ENCODE measurements at places on chromosomes 2 and 18.

DNA sequence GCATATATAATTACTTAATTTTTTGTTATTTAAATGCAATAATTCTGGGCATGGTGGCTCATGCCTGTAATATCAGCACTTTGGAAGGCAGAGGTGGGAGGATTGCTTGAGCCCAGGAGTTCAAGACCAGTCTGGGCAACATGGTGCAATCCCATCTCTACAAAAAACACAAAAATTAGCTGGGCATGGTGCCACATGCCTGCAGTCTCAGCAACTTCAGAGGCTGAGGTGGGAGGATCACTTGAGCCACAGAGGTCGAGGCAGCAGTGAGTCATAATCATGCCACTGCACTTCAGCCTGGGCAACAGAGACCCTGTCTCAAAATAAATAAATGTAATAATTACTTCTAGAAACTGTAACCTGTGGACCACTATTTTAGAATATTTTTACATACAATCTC is 21.5 kb upstream of the TMEM87B start:
- DNase-seq, result no peak

GRCh38 chr2:221981912-221982470 is 316.8 kb downstream of the PAX3 start:
- no peak for DNase-seq

- no peak for DNase-seq
Measured at GRCh38 chr2:69390001-69390400, 3.0 kb upstream of the GFPT1 start.

DNA sequence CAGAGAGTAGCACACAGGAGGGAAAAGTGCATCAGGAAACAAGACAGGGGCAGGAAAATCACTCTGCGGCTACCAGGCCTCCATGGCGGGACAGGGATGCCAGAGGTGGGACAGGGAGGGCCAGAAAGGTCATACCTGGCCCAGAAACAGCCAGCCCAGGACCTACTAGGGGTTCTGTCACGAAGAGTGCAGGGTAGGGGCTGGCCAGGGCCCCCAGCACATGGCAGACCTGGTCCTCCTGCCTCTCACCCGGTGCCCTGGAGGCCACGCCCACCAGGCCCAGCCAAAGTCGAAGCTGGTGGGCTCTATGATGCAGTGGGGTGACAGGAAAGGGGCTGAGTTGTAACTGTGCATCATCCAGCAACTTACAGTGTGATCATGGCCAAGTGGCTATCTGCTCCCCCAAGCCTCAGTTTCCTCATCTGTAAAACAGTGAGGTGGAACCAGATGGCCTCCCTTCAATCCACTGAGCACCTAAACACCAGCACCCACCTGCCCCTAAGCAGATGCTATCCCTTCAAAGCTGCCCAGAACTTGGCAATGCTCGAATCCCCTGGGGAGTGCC is 10.6 kb downstream of the CYP26B1 start:
- DNase-seq, result no peak

- no peak for DNase-seq
Measured at GRCh38 chr2:166282154-166282553, 93.6 kb downstream of the SCN9A start.

GRCh38 chr2:144489315-144489916 is 30.5 kb downstream of the ZEB2 start:
- DNase-seq, result no peak

GRCh38 chr2:234649951-234650350 is 153.1 kb upstream of the ARL4C start:
- no peak for DNase-seq

DNA sequence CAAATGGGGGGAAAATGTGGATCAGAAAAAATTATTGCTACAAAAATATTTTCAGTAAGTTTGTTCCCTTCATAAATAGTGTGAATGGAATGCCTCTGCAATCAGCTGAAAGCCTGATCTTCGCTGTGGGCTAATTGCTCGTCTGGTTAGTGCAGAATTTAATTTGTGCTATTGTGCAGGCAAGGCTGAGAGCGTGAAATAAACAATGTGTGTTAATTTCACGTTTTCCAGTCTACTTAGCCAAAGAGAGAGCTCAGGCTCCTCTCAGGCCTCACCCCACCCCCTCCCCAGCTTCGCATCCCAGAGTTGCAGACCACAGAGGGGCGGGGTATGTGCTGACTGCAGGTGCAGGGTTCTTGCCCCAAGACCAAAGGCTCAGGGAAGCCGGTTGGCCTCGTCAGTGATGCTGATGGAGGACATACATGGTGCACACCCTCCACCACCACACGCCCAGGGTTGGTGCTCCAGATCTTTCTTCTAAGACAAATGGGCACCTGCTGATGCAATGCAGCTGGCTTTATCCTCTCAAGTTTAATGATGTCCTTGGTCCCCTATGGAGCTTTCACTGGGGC is 302.6 kb upstream of the SLC14A2 start:
- DNase-seq, result no peak

- DNase-seq, result no peak
Measured at GRCh38 chr2:27375513-27376099, 4.9 kb downstream of the ZNF513 start.

GRCh38 chr18:55821219-55821618 is 233.2 kb upstream of the TCF4 start:
- DNase-seq, result no peak

DNA sequence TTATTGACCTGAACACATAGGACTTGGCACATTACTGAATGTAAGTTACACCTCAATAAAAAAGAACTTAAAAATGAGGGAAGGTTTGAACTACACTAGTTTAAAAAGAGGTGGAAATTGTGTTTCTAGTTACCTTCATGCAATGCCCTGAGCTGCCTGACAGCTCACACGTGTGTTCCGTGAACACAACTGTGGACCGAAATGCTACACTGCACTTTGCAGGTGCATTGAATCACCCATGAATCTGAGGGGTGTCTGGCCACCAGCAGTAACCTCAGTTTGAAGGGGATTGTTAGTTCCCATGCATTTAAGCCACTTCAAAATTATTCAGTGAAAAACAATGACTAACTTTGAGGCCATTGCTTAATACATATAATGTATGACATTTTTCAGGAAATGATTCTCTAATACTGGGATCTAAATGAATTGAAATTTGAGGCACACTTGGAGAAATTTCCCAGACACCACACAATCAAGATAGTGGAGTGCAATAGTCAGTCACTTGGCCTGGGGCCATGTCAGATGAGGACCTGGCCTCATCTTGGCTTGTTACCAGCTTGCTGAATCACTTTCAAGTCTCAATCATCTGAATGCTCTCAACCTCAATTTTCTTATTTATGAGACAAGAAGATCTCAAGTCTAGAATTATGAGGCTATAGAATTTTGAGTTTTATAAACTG is 59.3 kb downstream of the MYL12B start:
- no peak for DNase-seq

DNA sequence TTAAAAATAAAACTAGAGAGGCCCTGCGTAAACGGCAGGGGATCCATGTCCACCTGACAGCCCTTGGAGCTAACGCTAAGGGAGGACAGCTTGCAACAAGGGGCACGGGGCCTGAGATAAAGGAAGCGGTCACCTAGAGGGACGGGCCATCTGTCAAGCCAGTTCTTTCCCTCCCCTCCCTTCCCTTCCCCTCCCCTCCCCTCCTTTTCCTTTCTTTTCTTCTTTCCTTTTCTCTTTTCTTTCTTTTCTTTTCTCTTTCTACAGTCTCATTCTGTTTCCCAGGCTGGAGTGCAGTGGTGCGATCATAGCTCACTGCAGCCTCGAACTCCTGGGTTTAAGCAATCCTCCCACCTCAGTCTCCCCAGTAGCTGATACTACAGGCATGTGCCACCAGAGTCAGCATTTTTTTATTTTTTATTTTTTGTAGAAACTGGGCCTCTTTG is 34.5 kb upstream of the CTAGE1 start:
- DNase-seq, result no peak

DNA sequence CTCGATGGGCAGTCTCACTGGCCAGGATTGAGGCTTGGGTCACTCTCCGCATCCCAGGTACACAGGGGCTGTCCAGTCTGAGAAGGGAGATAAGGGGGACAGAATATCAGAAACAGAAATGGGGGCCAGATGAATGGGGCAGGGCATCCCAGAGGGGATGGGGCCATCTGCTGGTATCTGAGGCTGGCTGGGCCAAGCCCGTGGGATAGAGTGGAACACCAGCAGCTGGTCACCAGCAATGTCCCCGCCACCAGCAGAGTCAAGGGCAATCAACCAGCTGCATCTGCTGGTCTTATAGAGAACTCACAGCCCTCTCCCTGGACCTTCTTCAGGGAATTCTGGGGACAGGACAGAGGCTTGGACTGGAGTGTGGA is 128.8 kb upstream of the HAAO start:
- DNase-seq, result no peak

DNA sequence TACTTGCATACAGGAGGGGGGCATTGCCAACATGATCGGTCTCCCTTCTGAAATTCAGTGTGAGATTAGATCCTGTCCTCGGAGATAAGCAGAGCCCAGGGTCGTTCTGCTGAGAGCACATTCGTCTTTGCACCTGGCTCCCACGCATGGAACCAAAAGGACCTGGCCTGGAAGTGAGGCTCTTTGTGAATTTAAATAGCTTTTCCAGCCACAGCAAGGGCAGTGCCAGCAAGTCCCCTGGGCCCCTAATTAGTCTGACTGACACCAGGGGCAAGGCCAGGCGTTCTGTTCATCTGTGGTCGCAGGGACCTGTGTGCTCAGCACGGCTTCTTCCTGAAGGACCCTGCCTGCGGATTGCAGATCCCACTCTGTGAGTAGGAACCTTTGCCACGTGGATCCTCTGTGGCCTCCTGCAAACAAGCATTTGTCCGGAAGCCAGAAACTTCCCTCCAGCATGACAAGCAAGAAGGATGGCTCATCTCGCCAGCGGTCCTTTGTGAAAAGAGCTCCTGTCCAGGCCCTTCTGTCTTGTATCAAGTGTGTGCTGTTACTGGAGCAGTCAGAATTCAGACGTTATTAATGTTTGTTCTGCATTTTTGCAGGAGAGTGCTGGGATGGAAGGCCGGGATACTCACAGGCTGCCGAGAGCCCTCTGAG is 128.7 kb downstream of the TPO start:
- DNase-seq, result no peak

- no peak for DNase-seq
Measured at GRCh38 chr2:28628506-28628905, 123.1 kb upstream of the PPP1CB start.

GRCh38 chr2:10884574-10884975 is 27.2 kb upstream of the KCNF1 start:
- DNase-seq, result no peak

DNA sequence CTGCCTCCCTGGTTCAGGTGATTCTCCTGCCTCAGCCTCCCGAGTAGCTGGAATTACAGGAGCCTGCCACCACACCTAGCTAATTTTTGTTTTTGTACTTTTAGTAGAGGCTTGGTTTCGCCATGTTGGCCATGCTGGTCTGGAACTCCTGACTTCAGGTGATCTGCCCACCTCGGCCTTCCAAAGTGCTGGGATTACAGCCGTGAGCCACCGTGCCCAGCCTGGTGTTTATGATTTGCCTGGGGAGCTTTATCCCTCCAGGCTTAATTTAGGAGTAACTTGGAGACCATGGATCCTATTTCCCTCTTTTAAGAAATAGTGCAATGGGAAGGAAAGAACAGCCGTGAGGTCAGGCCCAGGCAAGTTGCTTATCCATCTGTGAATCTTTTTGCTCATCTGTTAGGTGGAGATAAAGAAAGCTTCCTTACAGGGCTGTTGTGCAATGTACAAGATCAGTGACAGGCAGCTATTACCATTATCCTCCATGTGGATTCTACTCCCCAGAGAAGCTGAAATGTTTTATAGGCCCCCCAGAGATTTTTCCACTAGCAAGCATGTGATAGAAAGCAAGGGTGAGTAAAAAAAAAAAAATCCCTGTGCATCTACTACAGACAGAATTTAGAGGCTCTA is 104.9 kb upstream of the MGAT5 start:
- no peak for DNase-seq

GRCh38 chr2:48183991-48184390 is 277.7 kb upstream of the FBXO11 start:
- DNase-seq, result no peak

GRCh38 chr2:126935774-126936173 is 37.1 kb downstream of the TEX51 start:
- no peak for DNase-seq

DNA sequence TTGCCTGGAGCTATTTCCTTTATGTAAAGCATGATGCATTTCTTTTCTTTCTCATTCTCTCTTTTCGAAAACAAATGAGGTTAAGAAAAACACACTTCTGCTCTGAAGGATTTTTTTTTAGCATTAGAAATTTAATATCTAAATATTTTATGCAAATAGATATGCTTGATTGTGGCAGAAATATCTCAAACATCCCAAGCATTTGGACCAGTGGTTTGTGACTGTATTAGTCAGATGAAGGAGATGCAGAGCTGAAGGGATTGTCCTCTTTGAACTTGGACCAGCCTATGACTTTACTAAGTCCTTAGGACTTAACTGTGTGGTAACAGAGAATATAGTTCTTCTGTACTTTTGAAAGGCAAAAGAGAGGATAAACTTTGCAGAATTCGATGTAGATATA is 335.9 kb upstream of the NT5C1B start:
- no peak for DNase-seq

DNA sequence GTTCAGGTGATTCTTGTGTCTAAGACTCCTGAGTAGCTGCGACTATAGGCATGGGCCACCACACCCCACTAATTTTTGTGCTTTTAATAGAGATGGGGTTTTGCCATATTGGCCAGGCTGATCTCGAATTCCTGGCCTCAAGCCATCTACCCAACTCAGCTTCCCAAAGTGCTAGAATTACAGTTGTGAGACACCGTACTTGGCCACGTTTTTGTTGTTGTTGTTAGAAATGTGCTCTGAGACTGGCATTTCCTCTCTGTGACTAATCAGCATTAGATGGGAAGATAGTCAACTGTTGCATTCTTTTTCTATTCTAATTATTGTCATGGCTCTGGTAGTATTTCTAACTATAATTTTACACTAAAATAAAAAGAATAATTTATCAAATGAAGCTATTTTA is 191.7 kb downstream of the CAMKMT start:
- no peak for DNase-seq

DNA sequence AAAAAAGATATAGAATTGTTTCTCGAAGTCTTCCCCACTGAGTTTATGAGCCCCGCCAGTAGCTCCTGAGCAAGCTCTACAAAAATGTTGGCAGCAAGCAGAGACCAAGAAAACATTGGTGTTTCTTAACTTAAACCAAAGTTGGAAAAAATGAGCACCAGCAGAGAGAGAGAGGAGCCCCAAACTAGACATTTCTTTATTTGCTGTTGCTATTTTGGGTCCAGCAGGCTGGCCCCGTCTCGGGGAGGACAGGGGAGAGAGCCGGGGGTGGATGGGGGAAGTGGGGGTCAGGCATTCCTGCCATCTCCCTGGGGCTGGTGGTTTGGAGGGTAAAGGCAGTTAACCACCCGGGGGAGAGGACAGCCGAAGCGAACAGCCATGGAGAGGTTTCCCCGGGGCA is 113.0 kb downstream of the DYSF start:
- DNase-seq, result no peak

DNA sequence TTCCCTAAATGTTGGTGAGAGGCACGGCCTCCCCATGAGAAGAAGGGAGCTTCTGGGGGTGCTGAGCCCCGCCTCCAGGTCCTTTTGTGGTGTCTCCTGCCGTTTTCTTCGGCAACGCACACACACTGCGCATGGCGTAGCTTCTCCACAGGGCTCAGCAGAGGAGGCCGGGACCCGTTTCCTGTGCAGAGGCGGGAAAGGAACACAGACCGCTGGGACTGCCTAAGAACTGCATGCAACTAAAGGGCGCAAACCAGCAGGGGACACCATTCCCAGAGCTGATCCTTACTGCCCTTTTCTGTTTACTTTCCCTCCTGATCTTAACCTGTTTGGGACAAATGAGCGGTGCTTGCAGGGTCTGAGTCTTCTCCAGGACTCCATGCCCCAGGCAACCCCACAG is 90.3 kb upstream of the CAPN13 start:
- DNase-seq, result no peak

All from activated gamma-delta T cell treated with Interleukin-2 at 50 U/mL for 16 hours (primary cell).